ENCODE measurements at places on chromosomes 7 and 10.
A peak's percentile ranks its signal among the peaks of the same experiment; 100 is the strongest.

DNA sequence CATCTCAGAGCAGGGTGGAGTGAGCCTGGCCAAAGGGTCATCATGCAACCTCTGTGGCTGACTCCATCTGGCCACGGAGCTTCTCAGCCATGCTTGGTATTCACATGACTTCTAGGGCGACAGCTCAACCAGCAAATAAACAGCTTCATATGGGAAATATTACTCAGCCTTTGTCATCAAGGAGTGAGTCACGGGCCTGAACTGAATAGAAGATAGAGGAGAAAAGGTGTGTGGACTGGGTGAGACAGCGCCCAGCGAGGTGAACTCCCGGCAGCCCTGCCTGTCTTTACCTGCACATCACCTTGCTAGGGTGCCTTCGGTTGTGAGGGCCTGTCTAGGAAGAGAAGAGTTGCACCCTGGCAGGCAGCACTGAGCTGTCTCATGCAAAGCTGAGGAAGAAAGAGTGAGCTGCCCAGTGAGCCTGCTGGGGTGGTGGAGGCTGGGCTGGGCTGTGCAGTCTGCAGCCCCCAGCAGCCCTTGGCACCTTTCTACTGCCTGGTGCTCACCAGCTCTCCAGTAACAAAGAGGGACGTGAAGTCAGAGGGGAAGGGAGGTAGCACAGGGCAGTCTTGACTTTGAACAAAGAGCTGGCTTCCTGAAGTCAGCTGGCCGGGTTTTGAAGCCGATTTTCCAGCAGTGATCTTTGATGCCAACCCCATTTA, 114.2 kb downstream of the EGFR start:
- DNase-seq, result peak; percentile 98

DNA sequence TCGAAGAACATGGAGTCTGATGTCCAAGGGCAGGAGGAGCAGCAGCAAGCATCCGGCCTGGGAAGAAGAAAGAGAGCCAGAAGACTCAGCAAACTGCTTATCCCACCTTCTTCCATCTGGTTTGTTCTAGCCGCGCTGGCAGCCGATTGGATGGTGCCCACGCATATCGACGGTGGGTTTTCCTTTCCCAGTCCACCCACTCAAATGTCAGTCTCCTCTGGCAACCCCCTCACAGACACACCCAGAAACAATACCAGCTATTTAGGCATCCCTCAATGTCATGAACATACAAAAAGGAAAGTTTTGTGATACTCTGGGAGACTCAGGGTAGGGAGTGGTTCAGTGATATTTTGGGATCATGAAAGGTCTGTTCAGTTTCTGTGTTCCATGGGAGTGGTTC, 139.6 kb downstream of the LYZL1 start:
- no peak for DNase-seq

GRCh38 chr10:49090696-49091380, 24.5 kb downstream of the VSTM4 start:
- DNase-seq, result no peak

DNA sequence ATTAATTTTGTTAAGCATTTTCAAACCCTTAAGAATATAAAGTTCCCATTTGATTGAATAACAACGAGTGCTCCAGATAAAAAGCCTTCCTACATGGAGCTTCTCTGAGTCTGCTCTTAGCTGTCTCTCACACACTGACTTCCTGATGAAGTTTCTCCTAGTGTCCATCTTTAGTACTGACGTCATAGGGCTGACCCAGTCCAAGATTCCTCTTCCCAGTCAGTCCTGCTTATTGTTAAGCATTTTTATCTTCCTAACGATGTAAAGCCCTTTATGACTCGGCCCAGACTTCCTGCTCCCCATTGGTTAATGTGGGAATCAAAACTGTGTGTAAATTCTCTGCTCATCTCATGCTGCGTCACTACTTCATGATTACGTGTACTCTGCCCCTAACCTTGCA, 398.8 kb downstream of the TFEC start:
- DNase-seq, result no peak

DNA sequence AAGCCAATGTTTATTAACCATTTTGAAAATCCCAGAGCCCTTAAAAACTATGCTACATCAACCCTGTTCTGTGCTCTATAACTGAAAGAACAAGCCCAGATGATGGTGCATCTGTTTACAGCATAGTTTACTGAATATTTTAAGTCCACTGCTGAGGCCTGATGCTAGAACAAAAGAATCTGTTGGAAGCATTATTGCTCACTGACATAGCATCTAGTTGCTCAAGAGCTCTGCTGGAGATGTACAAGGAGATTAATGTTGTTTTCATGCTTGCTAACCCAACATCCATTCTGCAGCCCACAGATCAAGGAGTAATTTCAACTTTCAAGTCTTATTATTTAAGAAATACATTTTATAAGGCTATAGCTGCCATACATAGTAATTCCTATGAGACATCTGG, 181.3 kb upstream of the FEZF1 start:
- DNase-seq, result no peak

GRCh38 chr7:55977831-55978230, 13.4 kb downstream of the NIPSNAP2 start:
- DNase-seq, result no peak

GRCh38 chr7:159146084-159146858, 1.6 kb upstream of the VIPR2 start:
- DNase-seq, result no peak

GRCh38 chr7:86760236-86760635, 116.5 kb downstream of the GRM3 start:
- no peak for DNase-seq

DNA sequence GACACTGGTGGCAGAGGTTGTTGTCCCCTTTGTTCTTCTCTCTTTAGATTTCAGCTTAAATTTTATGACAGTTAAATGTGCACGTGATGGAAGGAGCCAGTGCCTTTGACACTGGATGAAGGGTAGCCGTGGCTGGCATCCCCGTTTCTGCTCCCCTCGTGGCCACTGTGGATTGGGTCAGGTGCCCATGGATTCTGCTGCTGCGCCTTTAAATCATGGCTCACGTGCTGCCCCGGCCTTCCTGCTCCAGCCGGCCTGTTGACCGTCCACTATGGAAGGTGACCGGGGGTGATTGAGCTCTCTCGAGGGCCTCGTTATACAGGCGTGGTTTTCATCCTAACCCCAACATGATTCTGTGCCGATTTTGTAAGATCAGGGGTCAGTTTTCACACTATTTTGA, 34.5 kb downstream of the WDR37 start:
- no peak for DNase-seq

GRCh38 chr10:63214571-63214970, 81.4 kb downstream of the NRBF2 start:
- no peak for DNase-seq

GRCh38 chr7:123738356-123738755, 10.4 kb downstream of the WASL start:
- no peak for DNase-seq

DNA sequence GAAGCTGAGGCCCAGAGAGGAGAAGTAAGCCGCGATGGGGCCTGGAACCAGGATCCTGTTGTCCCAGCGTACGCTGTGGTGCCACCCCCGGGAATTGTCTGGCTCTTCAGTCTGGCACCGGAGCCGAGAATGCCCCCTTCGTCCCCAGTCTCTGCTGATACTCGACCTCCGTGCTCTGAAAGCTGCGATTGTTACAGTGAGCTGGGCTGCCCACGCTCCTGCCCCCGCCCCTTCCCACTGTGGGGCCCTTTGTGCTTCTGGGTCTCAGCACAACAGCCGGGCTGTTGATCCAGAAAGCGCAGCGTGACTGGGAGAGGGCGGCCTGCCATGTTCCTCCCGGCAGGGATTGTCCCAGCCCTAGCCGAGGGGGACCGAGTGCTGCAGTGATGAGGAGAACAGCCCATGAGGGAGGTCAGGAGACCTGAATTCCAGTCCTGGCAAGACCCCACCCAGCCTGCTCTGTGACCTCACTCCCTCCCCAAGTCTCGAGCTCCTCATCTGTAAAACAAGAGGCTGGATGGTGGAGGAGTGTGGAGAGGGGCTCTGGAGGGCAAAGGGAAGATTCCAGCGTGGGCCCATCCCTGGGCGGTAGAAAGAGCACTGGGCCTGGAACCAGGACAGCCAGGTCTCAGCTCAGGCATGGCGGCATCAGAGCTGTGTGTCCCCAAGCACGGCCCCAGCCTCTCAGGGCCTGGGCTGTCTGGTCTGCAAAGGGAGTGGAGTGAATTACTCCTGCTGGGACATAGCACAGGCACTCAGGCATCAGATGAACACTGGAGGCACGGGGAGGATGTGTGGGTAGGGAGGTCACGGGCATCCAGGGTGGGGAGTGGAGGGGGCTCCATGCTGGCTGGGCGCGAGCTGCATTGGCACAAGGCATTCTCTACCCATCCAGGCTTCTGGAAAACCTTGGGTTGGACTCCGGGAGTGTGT, 43.6 kb downstream of the TSPAN15 start:
- DNase-seq, result no peak

GRCh38 chr7:516216-516605, 3.4 kb downstream of the PDGFA start:
- DNase-seq, result no peak

DNA sequence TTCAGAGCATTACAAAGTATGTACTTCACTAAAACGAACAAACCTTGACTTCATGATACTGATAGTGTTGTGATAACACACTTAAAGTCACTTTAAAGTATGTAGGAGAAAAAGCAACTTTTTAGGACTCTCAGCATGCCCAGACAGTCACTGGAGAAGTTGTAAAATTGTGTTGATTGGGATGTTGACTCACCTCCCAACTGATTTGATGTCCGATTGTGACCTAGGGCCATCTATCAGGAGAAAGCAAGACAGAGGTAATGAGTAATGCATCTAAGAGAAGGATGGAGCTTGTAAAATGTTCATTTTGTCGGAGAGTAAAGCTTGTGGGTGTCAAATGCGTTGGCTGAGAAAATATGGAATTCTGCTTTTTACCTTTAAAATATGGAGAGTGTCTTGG, 135.4 kb upstream of the SEMA3D start:
- no peak for DNase-seq

- peak; percentile 3 for DNase-seq
Measured at GRCh38 chr7:91351374-91351773, 87.1 kb downstream of the FZD1 start.

- no peak for DNase-seq
Measured at GRCh38 chr10:43795639-43796038, 147.0 kb upstream of the ZNF32 start.

GRCh38 chr10:31883397-31883796, 45.2 kb downstream of the ARHGAP12 start:
- no peak for DNase-seq

- no peak for DNase-seq
Measured at GRCh38 chr10:79073784-79074432, 5.1 kb downstream of the ZMIZ1 start.

DNA sequence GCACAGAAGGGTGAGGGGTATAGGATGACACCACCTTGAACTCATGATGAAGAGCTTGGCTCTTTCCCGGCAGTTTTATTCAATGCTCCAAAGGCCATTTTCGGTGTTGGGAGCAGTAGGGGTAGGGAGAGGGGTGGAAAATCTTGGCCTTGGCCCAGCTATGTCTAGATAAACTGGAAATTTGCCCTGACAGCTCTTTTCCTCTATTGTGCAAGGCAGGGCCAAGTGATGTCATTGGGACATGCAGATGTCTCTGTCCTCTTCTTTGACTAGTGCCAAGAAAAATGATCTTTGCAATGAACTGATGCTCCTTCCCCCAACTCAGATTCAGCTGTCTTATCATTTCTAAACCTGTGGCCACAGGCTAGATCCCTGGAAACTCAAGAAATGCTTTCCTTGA, 27.7 kb upstream of the PRKCQ start:
- no peak for DNase-seq

DNA sequence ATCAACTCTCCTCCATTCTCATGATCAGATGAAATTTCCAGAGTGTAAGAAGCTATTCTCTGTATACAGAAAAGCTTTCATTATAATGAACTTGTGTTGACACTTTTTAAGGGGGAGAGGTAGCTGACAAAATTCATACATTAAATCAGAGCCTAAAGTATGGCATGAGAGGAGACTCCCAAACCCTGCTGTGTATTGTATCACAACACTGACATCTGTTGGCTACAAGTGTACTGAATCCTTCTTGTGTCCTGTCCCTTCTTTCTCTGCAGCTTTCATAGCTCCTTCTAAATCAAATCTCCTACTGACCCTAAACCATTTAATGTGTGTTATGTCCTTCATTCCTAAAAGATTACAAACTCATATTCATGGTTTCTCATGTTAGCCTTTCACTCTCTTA, 70.9 kb downstream of the GCC1 start:
- DNase-seq, result peak; percentile 24

DNA sequence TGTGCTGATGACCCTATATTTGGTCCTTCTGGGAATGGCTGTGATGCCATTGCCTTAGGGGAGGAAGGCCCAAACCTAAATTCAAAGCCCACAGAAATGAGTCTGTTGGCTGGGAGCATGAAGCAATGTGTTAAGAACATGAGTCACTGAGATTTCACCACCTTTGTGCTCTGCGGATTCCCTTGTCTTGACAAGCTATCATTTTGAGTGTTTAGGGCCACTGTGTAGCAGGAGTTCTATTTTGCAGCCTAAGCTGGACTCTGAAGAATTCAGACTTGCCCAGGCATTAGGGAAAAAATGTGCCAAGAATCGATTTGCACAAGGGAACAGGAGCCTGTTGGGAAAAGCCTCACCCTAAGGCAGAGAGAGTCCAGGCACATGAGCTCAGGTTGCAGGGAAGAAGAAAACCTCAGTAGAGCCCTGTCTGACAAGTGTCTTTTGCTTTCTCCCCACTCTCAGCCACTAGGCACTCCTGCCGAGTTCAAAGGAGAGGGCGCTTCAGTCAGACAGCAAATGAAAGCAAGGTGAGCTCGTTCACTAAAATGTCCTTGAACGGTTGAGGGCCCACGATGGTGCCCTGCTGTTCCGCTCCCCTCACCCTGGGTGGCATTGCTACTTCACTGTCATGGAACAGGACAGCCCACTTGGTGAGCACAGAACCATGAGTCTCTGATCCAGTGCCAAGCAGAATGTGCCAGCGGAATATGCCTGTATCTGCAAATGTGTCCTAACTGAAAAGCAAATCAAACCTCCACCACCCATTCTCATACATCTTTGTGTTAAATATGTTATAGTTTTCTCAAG, 93.6 kb downstream of the PRLHR start:
- DNase-seq, result no peak

DNA sequence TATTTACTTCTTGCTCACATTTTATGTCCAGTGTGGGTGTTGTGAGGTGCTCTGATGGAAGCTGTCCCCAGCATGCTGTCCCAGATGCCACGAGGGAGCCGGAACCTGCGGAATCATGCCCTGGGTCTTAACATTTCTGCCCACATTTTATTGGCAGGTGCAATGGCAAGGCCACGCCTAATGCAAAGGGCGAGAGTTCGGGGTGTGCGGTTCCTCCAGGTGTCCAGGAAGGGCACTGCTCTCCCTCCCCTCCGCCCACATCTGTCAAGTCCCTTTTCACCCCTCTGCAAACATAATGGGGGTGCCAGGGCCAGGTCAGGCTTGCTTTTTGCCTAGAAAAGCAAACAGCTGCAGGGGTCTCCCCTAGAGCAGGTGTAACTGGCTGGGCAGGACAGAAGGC, 16.4 kb downstream of the PDAP1 start:
- DNase-seq, result no peak

Measured in AG04450 (cell line).